ENCODE measurements at places on chromosomes 2 and 18. TPM values are rescaled to one million over a fixed set of nuclear protein-coding genes. Genes with fewer than 3 reads are reported as not detected.

Gene RNF138
- 37.8 TPM for polyA plus RNA-seq

Gene BOLL
- not detected for polyA plus RNA-seq

Gene SLC4A5
- 3.2 TPM for polyA plus RNA-seq

Gene CHST9
- polyA plus RNA-seq: 0.32 TPM

Gene EFEMP1
- 2.3 TPM for polyA plus RNA-seq

Gene ANKRD62
- not detected for polyA plus RNA-seq

Gene PROC
- polyA plus RNA-seq: 0.33 TPM

Gene TDRD15
- not detected for polyA plus RNA-seq

Gene STK25
- polyA plus RNA-seq: 628 TPM

Gene CNGA3
- 0.64 TPM for polyA plus RNA-seq

Gene SIGLEC15
- polyA plus RNA-seq: not detected

Gene CCL20
- polyA plus RNA-seq: not detected

Gene UGT1A10
- polyA plus RNA-seq: not detected

Gene TEKT4
- not detected for polyA plus RNA-seq

Gene DOCK10
- polyA plus RNA-seq: 2.9 TPM

Gene COL4A4
- 0.46 TPM for polyA plus RNA-seq

Gene KCNJ3
- 0.68 TPM for polyA plus RNA-seq

Gene DCC
- polyA plus RNA-seq: 37.4 TPM

Gene EIF2B4
- polyA plus RNA-seq: 45.3 TPM

Gene NTSR2
- polyA plus RNA-seq: not detected

Gene EIF4E2
- polyA plus RNA-seq: 57.6 TPM

Gene CTAGE1
- not detected for polyA plus RNA-seq

Gene GPAT2
- not detected for polyA plus RNA-seq

Gene MAP3K19
- polyA plus RNA-seq: not detected

Gene THADA
- 8.9 TPM for polyA plus RNA-seq

Gene TSPYL6
- not detected for polyA plus RNA-seq

Gene MAL
- polyA plus RNA-seq: not detected

Gene IGFBP2
- polyA plus RNA-seq: 150 TPM

Gene CAVIN2
- not detected for polyA plus RNA-seq

Gene KLF7
- 31.5 TPM for polyA plus RNA-seq

All from neural cell (in vitro differentiated cells).